ENCODE measurements at places on chromosomes 2 and 18. TPM values are rescaled to one million over a fixed set of nuclear protein-coding genes. Genes with fewer than 3 reads are reported as not detected.

- DNase-seq: no peak
These were observed 92.3 kb downstream of the PRKCE start for GRCh38 chr2:45743531-45744396.

DNA sequence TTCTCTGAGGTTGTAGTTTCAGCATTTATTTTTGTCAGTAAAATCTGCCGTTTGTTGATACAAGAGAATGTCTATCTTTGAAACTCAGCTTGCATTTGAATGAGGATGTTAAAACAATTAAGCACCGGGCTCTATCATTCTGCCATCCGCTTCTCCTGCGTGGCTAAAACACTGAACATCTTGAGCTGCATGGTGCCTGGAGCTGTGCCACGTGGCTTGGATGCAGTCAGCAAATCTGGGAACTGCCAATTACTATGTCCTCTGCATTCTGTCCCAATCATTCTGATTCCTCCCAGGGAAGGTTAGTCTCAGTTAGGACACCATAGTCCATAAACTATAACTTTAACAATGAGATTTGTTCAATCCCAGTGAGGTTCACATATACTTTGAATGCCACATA is 598.4 kb downstream of the FBXO15 start:
- no peak for DNase-seq

- DNase-seq: peak; percentile 40
These were observed 134.1 kb upstream of the GLI2 start for GRCh38 chr2:120601566-120601965.

DNA sequence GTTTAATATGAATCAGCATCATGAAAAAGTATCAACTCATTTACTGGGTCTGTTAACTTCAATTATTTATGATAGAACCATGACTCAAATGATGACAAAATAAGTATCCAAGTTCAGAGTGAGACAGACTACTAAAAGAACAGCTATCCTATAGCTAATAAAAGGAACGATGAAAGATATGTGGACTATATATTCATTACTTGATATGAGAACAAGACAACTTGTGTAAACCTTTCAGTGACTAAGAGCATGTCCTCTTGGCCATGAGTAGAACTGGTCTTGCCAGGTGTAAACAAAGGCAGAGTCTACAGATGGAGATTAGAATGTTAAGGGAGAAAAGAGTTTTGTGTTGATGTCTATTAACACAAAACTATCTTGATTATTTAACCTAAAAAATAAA is 360.4 kb upstream of the ZC3H15 start:
- DNase-seq: no peak

DNA sequence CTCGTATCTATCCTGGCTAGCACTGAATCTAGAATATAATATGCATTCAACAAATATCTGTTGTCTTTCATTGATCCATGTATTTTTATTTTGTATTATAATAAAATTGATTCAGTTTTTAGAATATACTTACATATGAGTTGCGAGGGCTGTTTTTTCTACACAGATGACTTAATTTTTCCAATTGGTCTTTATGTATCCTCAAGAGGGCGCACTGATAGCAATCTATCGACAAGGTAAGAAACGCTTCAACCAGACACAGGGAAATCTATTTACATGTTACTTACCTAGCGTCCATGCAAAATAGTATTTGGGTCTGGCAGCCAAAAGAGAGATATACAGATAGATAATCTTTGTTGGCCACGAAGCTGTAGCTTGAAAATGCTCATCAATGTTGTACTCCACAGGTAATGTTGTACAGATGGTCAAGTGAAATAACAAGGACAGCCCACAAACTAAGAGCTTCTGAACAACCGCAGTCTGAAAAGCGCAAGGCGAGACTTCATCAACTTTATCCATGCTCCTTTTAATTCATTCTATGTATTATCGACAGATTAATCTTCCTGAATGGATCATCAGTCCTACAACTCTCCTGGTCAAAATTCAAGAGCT is 35.5 kb upstream of the KIDINS220 start:
- DNase-seq: no peak

DNA sequence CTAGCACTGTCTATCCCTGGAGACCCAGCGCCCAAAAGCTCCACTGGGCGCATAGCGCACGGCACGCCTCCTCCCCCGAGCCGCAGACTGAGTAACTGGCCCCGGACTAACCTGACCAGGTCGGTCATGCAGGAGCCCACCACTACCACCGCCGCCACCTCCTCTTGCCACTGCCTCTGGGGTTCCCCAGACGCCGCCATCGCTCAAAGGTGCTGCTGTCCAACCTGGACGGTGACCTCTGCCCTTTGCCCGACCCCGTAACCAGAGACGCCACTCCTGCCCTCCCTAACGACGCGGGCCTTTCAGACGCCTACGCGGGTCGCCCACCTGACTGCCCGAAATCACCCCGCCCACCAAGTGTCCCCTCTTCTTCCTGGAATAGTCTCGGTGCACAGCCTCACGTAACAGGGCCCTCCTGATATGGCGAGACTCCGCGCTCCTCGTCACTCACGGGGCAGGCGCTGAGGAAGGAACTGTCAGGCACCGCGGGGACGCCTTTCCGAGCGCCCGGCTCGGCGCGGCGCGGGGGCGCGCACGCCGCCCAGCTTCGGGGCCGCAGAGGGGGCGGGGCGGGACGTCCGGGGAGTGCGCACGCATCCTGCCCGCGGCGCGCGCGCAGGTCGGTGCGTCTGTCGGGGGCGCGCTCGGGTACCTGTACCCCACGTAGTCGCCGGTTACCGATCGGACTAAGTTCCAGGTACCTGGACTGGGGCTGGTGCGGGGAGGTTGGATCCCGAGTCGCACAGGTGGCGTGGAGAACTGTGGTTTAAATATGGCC is at the start of the genes BABAM2 and RBKS:
Gene BABAM2 (plus strand): TSS at position 584 of the 778 bp plus-strand sequence. CDS start 3,828 bp downstream, outside the sequence.
Gene RBKS (minus strand): TSS at position 242 of the 778 bp plus-strand sequence. CDS start 42 bp downstream, at position 200.
- DNase-seq: peak; percentile 96

DNA sequence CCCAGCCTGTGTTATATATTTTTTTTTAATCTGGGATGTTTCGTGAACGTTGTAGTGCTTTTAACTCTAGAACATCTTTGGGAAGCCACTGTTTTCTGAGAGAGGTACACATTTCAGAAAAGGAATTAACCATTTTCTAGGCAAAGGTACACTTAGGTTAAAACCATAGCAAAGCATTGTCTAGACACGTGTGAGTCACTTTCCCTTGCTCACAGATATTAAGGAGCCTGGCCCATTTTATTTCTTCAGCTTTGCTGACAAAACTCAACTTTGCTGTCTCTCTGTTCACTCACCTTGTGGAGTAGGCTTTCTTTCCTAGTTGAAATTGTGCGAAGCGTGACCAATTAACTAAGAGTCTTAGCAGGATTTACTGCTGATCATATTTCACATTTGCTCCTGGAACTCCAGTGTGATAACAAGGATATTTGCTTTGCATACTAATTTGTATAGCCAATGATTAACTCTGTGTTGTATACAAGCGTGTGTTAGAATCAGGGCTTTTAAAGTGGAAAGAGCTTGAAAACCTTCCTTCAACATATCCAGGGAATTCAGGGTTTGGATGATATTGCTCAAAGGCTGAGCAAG is 215.0 kb upstream of the AGAP1 start:
- DNase-seq: no peak

GRCh38 chr2:17934721-17935120 is 56.3 kb downstream of the KCNS3 start:
- DNase-seq: no peak

DNA sequence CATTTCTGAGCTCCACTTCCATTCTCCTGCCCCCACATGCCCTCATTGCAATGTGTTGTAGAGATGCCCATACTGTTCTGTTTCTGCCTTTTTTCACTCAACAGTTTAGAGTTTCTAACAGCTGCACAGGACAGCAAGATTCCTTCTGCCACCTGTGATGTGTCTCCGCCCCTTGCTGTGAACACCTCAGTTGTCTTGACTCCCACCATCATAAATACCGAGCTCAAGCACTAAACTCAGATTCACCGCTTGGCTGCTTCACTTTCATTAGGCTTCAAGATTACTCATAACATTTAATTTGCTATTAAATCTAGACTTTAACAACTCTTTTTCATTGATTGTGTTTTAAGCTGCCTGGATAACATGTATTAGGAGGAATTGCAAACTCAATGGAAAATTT is 141.0 kb downstream of the MAP2 start:
- DNase-seq: no peak

DNA sequence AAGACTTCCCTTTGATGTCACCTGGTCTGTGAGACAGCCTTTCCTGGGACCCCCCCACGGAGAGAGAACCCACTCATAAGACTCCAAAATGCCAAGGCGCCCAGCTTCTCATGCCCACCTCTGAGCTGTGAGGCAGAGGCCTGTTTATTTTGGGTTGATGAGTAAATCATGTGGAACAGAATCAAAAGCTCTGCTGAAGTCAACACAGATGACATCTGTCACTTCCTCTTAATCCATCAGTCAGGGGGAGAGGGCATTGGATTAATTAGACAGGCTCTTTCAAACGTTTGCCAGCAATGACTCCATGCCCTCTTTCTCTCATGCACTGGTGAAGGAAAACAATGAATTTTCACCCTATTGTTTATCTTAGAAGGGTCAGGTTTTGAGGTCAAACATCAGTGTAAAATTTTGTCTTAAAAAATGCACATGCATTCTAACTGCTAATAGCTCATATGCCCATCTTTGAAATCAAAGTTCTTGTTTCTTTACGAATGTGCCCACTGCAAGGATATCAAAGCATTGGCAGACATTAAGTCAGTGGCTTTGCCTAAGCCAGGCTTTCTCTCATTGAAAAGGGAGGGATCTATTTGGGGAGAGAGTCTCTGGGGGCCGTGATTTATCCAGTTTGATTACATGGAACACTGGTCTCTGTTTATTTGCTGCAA is 184.1 kb downstream of the ACKR3 start:
- no peak for DNase-seq

DNA sequence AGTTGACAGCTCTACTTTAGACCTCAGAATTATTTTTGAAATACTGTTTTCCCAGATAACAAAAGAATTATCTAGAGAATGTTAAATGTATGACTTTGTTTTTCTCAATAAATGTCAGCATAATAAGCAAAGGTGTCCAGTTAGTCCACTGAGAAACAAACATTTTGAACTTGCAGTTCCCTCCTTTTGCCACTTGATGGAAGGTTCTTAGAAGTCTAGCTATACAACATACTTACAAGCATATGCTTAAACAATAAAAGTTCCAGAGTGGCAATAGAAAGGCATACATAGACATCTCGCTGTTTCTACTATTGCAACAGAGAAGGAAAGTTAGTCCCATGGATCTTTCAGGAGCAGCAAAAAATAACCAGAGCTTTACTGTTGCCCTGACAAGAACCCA is 11.8 kb downstream of the NDUFA10 start:
- DNase-seq: no peak

GRCh38 chr2:238504181-238504931 is 77.6 kb downstream of the ASB1 start:
- no peak for DNase-seq

GRCh38 chr2:149720615-149721014 is 133.0 kb upstream of the MMADHC start:
- DNase-seq: no peak

- DNase-seq: no peak
These were observed 118.3 kb upstream of the ALKAL2 start for GRCh38 chr2:406231-406630.

- no peak for DNase-seq
These were observed 211.8 kb downstream of the SLC8A1 start for GRCh38 chr2:40240070-40240469.

GRCh38 chr18:61528961-61529360 is 195.7 kb downstream of the CDH20 start:
- no peak for DNase-seq

GRCh38 chr2:96157649-96158553 is 12.7 kb upstream of the DUSP2 start:
- DNase-seq: no peak

- DNase-seq: no peak
These were observed 131.8 kb downstream of the BAZ2B start for GRCh38 chr2:159484532-159484931.

DNA sequence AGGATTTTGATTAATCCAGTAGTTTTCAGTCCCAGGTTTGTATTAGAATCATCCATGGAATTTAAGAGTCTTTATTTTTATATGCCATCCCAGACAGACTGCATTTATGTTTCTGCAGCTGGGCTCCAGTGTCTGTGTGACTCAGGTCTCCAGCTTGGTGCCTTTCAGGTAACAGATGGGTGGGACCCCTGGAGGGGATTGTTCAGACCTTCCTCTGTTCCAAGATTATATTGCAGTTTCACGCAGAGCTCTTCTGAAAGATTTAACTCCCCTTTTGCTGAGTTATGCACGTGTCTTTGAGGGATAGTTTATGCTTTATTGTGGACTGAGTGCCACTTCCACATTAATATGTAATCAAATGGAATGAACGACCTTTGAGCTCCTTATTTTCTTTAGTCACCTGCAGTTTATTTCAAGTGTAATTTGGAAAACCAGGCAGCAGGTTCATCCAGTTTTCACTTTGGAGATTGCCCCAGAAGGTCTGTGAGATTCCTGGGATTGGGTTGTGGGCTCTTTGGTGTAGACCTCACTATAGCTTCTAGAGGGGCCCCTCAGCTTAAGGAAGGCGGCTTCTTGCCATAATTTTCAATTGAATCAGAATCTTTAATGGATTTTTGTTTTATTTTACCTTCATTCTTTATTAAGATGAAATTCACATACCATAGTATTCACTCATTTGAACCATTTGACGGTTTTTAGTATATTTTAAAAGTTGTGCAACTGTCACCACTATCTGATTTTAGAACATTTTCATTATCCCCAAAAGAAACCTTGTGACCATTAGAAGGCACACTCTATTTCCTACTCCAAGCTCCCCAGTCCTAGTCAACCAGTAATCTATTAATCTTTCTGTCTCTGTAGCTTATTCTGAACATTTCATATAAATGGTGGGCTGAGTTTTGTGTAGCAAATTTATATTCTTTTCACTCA is 135.0 kb downstream of the WDSUB1 start:
- DNase-seq: no peak

GRCh38 chr2:30780776-30781330 is 26.4 kb downstream of the CAPN13 start:
- no peak for DNase-seq

The TEKT4 gene
- total RNA-seq: not detected

The EN1 gene
- not detected for total RNA-seq

The MARCHF4 gene
- total RNA-seq: not detected

The KCNK3 gene
- 0.27 TPM for total RNA-seq

The FSIP2 gene
- total RNA-seq: 0.09 TPM

The IGFBP2 gene
- 376 TPM for total RNA-seq

The KCNJ3 gene
- total RNA-seq: 1.5 TPM

The NETO1 gene
- not detected for total RNA-seq

The IL36RN gene
- not detected for total RNA-seq

The GLI2 gene
- total RNA-seq: 0.49 TPM

The SCN9A gene
- 5.5 TPM for total RNA-seq

The MLPH gene
- total RNA-seq: 52.8 TPM

The NAT8 gene
- 32.9 TPM for total RNA-seq

The PTCD3 gene
- 54.7 TPM for total RNA-seq

The ADD2 gene
- not detected for total RNA-seq

The PTPN4 gene
- 8.5 TPM for total RNA-seq

The ICOS gene
- 0.31 TPM for total RNA-seq

The RALB gene
- 24.6 TPM for total RNA-seq
